ENCODE measurements at places on chromosomes 2 and 18.
A peak's percentile ranks its signal among the peaks of the same experiment; 100 is the strongest.

GRCh38 chr2:10422251-10422650 lies 25.9 kb downstream of the ODC1 start:
- DNase-seq: no peak

DNA sequence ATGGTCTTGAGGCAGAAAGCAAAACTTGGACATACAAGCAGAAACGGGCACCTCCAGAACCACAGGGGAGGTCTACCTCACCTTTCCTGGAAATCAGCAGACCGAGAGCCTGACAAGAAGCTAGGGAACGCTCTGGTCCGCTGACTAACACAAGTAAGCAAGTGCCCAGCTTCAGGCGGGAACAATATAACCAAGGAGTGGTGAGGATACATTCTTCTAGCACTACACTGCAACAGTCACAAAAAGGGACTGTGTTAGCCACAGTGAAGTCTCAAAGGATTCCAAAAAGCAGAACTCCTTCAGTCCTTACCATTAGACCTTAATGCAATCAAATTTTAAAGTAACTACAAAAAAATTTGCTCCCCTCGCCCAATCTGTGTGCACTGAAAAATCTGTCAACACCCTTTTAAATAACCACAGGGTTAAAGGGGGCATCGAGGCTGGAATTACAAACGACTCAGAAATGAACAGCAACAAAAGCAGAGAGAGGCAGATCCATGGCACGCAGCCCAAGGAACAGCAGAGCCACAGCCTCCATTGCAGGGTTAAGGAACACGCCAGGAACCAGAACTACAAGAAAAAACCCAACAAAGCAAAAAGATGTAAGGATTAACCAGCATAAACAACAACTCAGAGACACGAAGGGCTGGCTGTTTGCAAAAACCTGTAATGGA lies 7.1 kb downstream of the THAP4 start:
- DNase-seq: no peak

DNA sequence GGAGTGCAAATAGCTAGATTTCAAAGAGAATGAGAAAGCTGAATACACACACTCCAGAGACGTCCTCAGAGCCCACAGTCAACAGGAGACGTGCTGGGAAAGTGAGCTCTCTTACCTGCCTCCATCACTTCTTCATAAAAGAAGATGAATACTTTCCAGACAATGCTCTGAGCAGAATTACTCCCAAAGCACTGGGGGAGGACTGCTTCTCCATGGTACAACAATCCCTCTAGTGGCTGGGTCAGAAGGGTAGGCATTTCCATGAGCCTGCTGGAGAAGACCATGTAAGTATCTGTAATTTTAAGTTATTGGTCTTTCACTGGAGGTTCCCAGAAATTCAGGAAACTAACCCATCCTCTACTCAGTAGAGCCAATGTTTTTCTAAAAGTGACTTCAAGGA lies 190.3 kb downstream of the RBM43 start:
- DNase-seq: no peak

DNA sequence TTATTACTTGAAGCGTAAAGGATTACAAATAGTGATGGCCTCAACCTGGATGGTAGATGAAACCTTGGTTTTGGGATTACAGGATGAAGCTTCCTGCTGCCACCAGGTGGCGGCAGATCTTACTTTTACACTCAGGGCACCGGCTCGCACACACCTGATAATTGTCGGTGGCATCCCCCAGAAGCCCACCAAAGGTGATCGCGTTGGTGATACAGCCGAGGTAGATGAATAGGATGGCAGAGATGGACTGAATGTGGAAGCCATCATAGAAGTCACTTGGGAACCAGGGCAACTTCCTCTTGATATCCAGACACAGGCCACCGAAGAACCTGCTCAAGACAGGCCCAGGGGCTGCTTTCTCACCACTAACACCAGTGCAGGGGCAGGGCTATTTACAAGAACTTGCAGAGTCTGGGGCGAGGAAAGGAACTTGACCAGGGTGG lies 51.8 kb downstream of the MTHFD2 start:
- DNase-seq: no peak

GRCh38 chr2:176501617-176502016 lies 232.4 kb downstream of the MTX2 start:
- DNase-seq: no peak

GRCh38 chr2:115214050-115214449 lies 771.6 kb downstream of the DPP10 start:
- DNase-seq: no peak

GRCh38 chr2:224986477-224986876 lies 55.8 kb downstream of the DOCK10 start:
- DNase-seq: no peak

- DNase-seq: no peak
These were observed 10.7 kb downstream of the VPS54 start for GRCh38 chr2:64008434-64009009.

DNA sequence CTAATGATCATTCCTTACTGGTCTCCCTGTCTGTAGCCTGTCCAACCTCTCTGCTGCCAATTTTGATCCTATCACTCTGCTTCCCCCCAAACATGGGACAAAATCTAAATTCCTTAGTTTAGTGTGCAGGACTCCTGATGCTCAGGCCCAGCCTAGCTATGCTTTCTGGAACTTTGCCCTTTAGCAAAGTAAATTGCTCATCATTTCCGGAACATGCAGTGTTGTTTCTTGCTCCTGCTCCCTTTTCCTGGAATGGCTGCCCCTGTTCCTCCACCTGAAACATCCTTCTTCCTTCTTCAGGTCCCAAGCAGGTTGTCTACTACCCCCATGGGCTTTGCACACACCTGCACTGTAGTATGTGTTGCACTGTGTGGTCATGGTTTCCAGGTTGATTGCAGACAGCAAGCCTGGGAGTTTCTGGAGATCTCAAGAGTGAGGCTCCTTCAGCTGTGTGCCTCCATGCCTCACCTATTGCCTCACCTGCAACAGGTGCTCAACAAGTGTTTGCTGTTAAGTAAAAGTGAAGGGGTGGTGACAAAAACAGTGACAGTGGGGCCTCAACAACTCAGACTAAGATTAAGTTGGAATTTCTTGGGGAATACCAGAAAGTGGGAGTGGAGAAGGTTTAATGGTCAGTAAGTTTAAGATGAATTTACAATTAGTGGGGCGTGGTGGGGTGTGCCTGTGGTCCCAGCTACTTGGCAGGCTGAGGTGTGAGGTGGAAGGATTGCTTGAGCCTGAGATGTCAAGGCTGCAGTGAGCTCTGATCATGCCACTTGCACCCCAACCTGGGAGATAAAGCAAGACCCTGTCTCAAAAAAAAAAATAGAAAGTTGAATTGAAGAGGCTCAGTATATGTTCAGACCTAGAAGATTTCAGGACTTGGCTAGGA lies 120.0 kb downstream of the DNAH6 start:
- DNase-seq: no peak

- DNase-seq: peak; percentile 14
These were observed 285.3 kb downstream of the RAD51AP2 start for GRCh38 chr2:17232776-17233556.
